ENCODE measurements at places on chromosomes 4 and X.

GRCh38 chrX:21735038-21735767 lies 22.7 kb downstream of the SMPX start:
- no peak for DNase-seq

- DNase-seq: no peak
Observed at GRCh38 chrX:130024127-130024526, 41.7 kb downstream of the BCORL1 start.

DNA sequence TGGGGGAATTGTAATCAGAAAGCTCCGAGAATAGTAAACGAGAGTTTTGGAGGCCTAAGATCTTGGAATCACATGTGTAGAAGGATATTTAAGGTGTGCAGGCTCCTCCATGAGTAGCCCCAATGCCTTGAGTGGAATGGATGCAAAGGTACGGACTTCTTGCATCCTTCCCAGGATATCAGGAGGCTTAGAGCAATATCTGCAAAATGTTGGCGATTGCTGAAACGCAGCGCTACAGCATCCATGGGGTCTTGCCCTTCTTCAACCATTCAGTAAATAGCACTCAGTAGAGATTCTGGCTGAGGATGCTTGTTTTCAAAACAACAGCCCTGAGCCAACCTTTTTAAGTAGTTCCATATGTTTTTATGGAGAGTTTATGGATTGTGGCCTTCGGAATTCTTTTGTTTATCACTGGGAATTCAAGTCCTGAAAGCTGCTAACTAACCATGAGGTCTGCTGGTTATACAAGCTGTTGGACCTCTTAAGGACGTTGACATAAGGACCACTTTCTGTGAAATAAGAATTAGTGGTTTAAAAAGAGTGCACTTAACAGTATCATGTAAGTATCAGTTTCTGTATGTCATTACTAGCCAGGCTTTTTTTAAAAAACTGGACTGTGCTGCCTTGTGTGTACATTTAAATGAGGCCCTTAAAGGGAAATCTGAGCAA lies 228.8 kb upstream of the PGRMC2 start:
- DNase-seq: no peak

GRCh38 chrX:29862126-29862677 lies 353.2 kb upstream of the MAGEB2 start:
- DNase-seq: no peak

DNA sequence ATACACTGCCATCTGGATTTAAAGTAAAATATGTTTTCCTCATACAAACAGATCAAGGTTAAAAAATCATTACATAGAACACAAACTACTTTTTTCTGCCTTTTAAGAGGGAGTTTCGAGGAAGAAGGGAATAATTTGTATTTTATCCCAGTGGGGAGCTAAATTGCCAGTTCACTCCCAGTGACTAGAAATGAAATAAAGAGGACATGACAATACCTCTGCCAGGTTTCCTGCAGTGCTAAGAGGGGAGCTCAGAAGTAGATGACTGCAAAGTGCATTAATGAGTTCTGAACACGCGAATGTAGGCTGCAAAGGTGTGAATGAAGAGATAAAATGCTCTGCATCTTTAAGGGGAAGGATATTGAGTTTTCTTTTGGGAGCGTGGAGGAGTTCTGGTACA lies 69.7 kb downstream of the SRPX start:
- DNase-seq: no peak

DNA sequence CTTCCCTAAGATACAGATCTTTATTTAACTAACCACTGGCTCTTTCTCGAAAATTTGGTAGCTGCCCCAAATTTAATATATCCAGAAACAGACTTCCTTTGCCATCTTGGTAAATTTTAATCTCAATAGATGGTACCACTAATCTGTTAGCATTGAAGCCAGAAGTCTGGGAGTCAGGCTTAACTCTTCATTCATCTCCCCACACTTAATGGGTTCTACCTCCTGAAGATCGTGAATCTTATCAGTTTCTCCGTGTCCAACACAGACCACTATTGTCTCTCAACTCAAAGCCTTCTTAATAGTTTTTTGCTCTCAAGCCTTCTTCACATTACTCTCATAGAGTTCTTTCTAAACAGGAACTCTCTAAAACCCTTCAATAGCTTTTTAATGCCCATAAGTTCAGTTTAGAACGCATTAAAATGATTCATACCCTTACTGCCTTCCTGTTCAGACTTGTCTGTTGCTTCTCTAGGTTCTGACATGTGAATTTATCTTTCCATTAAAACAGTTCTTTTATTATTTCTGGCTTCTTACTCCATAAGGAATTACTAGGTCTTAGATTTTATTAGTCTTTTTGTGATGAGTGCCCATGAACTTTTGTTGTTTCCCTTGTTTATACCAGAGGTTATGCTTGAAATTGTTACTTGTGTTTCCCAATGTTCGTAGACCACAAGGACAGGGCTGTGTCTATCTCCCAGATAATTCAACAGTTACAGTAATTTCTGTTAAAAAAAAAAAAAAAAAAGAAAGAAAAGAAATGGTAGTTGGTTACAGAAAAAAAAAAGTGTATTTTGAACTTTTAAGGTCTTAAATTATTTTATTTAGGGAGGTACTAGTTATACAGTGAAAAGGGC lies 54.7 kb downstream of the SMARCAD1 start:
- DNase-seq: no peak

DNA sequence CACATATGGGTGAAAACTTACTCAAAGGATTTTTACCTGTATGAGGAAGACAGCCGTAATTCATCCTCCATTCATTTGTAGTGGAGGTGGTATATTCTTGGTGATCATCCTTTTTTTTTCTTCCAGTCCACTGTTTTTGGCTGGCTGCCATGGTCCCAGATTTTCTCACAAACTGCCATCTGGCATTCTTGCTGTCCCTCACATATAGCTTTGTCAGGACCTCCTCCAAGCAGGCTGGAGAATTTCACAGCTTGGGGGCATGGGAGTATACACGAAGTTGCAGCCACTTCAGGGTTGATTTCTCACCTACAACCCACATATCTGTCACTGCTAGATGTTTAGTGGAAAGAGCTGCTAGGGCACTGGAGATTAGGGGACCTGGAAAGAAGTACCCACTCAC lies 401.0 kb downstream of the IL1RAPL1 start:
- DNase-seq: no peak

DNA sequence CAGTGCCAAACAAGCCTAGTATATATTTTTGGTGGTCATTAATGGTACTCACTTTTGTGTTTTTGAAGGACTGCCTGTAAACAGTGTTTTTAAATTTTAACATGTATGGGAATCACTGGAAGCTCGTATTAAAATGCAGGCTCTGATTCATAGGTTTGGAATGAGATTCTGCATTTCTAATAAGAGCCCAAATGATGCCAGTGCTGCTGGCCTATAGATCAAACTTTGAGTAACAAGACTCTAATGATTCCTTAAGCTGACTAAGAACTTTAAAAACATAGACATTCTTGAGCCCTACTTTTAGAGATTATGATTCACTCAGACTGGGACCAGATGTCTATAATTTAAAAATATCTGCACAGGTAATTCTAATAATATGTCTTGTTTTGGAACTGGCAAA lies 823.2 kb upstream of the LCORL start:
- DNase-seq: no peak

DNA sequence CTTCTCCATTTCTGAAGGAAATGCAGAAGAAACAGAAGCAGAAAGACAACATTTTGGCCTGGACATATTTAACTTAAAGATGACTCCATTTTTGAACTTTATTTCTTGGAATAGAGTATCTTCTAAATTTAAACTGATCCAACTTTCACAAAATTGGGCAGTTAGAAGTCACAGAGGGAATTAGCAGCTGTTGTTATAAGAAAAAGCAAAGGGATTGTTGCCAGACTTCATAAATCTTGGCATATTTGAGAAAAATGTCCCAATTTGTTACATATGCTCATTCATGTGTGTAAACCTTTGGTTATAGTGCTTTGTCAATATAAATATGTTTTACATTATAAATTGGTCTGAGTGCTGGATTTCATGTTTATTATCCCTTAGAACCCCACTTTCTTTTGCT lies 3.4 kb downstream of the GLUD2 start:
- no peak for DNase-seq

DNA sequence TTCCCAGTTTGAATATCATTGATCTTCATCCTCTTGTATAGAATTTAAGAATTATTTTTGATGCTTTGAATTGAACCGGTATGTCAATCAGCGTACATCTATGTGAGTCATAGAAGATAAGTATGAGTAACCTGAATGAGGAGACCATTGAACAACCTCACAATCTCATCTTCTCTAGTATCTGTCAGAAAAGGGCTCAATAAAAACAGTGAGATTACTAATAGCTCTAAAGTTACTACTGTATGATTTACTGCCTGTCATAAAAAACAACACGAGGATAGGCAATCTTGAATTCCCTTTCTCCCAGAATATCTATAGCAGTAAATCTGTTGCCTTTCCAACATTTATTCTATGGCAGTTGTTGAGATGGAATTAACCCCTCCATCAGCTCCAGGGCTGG lies 36.1 kb downstream of the PHOX2B start:
- no peak for DNase-seq

- no peak for DNase-seq
Observed at GRCh38 chrX:15114743-15115566, 154.9 kb downstream of the ASB9 start.

- DNase-seq: no peak
Observed at GRCh38 chr4:139317635-139318034, 15.4 kb upstream of the NDUFC1 start.

- DNase-seq: no peak
Observed at GRCh38 chr4:114688059-114688458, 89.5 kb downstream of the UGT8 start.

DNA sequence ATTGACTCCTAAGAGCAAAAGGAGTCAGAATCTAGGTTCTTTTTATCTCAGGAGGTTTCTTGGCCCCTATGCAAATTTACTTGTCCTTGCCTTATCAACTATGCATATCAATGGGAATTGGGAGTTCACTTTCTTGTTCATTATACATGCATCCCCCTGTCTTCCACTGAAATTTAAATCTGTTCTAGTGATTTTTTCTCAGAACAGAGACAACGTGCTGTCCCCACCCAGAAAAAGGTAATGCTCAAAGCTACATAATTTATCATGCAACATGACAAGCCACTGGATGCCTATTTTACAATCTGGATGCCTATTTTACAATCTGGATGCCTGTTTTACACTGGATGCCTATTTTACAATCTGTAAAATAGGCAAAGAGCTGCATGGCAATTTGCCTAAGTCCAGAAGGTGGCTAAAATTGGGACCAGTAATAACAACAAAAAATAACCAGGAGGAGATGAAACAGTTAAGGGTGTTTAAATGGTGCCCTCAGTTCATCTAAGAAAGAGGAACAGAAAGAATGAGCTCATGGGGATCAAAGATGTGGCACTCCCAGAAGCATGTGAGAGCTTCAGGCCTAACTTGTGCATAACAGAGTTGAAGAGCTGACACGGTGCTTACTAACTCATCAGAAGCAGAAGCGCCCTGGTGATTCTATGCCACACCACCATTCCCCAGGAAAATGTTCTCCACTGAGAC lies 537.8 kb upstream of the BOD1L1 start:
- no peak for DNase-seq

- peak; percentile 78 for DNase-seq
Observed at GRCh38 chr4:139453041-139453370, 915 bp upstream of the RAB33B start.

DNA sequence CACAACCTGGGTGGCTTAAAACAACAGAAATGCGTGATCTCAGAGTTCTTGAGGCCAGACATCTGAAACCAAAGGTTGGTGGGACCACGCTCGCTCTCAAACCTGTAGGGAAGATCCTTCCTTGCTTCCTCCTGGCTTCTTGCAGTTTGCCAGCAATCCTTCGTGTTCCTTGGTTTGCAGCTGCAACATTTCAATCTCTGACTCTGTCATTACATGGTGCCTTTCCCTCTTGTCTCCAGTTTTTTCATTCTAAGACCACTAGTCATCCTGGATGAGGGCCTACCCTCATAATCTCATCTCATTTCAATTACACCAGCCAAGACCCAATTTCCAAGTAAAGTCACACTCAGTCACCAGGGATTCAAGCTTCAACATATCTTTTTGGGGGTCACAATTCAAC lies 388.0 kb downstream of the GPM6A start:
- DNase-seq: no peak

GRCh38 chr4:109691411-109691920 lies 11.8 kb downstream of the CASP6 start:
- no peak for DNase-seq

- DNase-seq: no peak
Observed at GRCh38 chr4:15233264-15233597, 194.6 kb upstream of the C1QTNF7 start.

DNA sequence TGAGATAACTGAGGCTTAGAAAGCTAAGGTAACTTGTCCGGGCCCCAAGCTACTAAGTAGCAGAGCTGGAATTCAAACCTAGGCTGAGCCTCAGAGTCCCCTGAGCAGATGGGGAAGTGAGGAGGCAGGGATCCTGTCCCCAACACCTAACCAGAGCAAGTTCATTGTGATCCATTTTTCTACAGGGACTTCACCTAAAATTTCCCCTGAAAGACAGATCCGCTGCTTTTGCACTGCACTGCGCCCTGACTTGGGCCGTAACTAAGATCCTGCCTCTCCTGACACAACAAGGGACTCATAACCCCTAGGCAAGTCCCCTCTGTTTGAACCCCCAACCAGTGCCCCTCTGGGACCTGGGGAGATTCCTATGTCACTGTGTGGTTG lies 25.6 kb upstream of the MTM1 start:
- DNase-seq: no peak

- DNase-seq: no peak
Observed at GRCh38 chr4:967113-968104, 6.0 kb downstream of the DGKQ start.

DNA sequence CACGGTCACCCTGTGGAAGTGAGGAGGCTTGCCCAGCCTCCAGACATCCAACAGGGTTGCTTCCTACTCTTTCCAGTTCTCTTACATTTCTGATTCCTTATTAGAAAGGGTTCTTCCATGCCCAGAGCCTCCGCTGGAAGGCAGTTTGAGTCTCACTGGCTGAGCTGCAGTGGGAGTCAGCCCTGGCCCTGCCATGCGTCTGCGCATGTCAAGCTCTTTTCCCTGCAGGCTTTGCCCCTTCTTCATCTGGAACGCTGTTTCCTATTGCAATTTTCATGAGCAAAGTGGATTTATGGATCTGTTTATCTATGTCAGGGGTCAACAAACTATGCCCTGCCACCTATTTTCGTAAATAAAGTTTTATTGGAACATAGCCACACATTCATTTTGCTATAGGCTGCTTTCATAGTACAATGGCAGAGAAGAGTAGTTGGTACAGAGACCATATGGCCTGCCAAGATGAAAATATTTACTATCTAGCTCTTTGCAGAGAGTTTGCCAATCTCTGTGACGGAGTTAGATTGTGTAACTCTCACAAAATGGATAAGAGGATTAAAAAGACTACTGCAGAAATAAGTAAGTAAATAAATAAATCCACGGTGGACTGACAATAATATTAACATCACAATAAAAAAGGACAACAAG lies 3.9 kb upstream of the CHRNA9 start:
- DNase-seq: no peak

DNA sequence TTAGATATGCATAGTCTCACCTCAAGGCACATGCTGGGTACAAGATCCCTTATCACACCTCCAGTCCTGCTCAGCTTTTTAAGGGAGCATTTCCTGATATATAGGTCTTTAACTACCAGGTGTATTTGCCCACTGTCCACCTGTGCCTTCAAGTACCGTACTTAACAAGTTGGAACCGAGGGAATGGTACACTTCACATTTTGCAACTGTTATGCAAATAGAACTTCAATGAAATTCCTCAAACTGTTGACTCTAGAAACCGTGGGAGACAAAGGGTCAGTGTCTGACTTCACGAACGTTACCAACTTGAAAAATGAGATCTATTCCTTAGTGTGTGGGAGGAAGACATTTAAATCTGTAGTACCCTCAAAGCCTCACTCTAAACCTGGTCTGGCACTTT lies 5.2 kb downstream of the TRIM2 start:
- no peak for DNase-seq

Measured in amniotic stem cell (primary cell).